Regular cardiac myocyte (primary cell): ENCODE measurements at places on chromosomes 13 and 19. TPM values are rescaled to one million over a fixed set of nuclear protein-coding genes. Genes with fewer than 3 reads are reported as not detected.

The SIGLEC9 gene
- total RNA-seq = 0.19 and 0.28 TPM in 2 replicates

The GFY gene
- total RNA-seq = not detected in 2 replicates

The ANGPTL8 gene
- not detected in 2 replicates for total RNA-seq

The SCN1B gene
- 1.3 and 2.3 TPM in 2 replicates for total RNA-seq

The EFNA2 gene
- total RNA-seq = not detected in 2 replicates

The CPT1C gene
- 13.0 and 15.5 TPM in 2 replicates for total RNA-seq

The HIPK4 gene
- 0.19 and 0.28 TPM in 2 replicates for total RNA-seq

The PRSS57 gene
- not detected in 2 replicates for total RNA-seq

The C19orf67 gene
- 0.56 TPM in 1 of 2 replicates, not detected in the other for total RNA-seq

The GPC6 gene
- total RNA-seq = 4.4 and 42.3 TPM in 2 replicates

The TLE2 gene
- total RNA-seq = 0.58 and 3.4 TPM in 2 replicates

The ZNF625 gene
- 15.9 and 18.6 TPM in 2 replicates for total RNA-seq

The PABPC3 gene
- under 0.01 TPM in 2 replicates for total RNA-seq

The GPR42 gene
- not detected in 2 replicates for total RNA-seq

The VSTM2B gene
- 0.28 TPM in 1 of 2 replicates, not detected in the other for total RNA-seq

The CGB3 gene
- total RNA-seq = not detected in 2 replicates

The ZNF69 gene
- total RNA-seq = 10.0 and 12.1 TPM in 2 replicates

The CYP2A7 gene
- total RNA-seq = not detected in 2 replicates

The LHB gene
- not detected in 2 replicates for total RNA-seq

The PINLYP gene
- total RNA-seq = 2.0 and 2.5 TPM in 2 replicates

The AP1M2 gene
- total RNA-seq = 2.9 TPM in 1 of 2 replicates, not detected in the other

The TMEM38A gene
- total RNA-seq = 2.1 and 5.9 TPM in 2 replicates

The IL17D gene
- total RNA-seq = 1.3 and 3.1 TPM in 2 replicates

The TEX29 gene
- 0.38 TPM in 1 of 2 replicates, not detected in the other for total RNA-seq

The LILRA1 gene
- not detected in 2 replicates for total RNA-seq

The CRX gene
- not detected in 2 replicates for total RNA-seq

The FXYD7 gene
- not detected in 2 replicates for total RNA-seq

The EBI3 gene
- total RNA-seq = 0.19 and 0.28 TPM in 2 replicates

The ZNF345 gene
- total RNA-seq = 1.2 and 1.7 TPM in 2 replicates

The SIGLEC14 gene
- not detected in 2 replicates for total RNA-seq

The DDA1 gene
- 18.3 and 33.2 TPM in 2 replicates for total RNA-seq

The IGFL1 gene
- not detected in 2 replicates for total RNA-seq

The CLEC17A gene
- total RNA-seq = under 0.01 TPM in 2 replicates

The CEACAM20 gene
- not detected in 2 replicates for total RNA-seq

The VASP gene
- 56.4 and 112 TPM in 2 replicates for total RNA-seq

The CGB8 gene
- total RNA-seq = not detected in 2 replicates

The KIR2DL3 gene
- total RNA-seq = not detected in 2 replicates

The COX7A1 gene
- total RNA-seq = 25.4 and 70.5 TPM in 2 replicates

The MIR17HG gene
- 4.8 and 5.4 TPM in 2 replicates for total RNA-seq

The NXNL1 gene
- total RNA-seq = not detected in 2 replicates

The RNASEH2B gene
- 37.6 and 55.0 TPM in 2 replicates for total RNA-seq

The B3GNT3 gene
- not detected in 2 replicates for total RNA-seq

The NDUFA7 gene
- 14.7 and 16.9 TPM in 2 replicates for total RNA-seq

The ZNF559 gene
- 11.5 and 12.7 TPM in 2 replicates for total RNA-seq

The EVI5L gene
- 17.2 and 17.3 TPM in 2 replicates for total RNA-seq

The RGL3 gene
- 2.3 and 7.0 TPM in 2 replicates for total RNA-seq

The PALM gene
- 3.8 and 13.8 TPM in 2 replicates for total RNA-seq
